ENCODE measurements at places on chromosomes 6 and 20.
A peak's percentile ranks its signal among the peaks of the same experiment; 100 is the strongest.

DNA sequence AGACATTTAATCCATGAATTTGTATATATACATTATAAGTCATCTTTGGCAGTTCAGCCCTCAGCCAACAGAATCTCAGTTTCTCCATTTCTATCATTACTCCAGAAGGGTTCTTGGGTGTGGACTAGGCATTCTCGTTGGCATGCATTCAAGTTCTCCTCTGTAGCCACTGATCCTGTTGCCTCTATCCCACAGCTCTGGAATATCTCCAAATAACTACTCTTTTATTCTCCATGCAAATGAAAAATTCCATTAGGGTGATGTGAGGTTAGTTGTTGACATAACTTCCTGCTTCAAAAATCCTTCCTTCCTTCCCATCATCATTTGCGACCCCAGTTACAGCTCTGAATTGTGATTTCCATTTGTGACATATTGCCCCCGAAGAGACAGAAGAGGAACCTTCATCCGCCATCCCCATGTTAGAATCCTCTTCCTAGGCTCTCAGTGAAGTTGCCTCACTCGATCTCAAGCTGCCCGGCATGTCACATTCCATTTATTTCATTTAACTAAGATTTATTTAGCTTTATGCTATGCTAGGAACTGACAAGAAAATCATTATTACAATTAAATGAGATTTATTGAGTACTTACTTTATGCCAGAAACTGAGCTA, 93.7 kb upstream of the EDN1 start:
- peak; percentile 61 for ATAC-seq

DNA sequence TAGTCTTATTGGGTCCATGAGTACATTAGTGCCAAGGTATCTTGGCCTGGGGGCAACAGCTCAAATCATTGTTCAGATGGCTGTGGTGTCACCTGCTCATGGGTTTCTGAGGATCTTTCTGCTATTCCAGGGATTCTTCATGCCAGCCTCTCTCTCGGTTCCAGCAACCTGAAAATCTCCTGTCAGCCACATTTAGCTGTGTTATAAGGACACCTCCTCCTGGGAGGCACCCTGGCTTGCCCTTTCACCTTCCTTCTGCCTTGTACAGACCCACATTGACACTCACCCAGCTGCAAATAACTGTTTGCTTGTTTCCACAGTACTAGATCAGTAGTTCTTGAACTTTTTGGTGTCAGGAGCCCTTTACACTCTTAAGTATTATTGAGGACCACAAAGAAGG, 159.9 kb downstream of the GRM4 start:
- no peak for ATAC-seq

DNA sequence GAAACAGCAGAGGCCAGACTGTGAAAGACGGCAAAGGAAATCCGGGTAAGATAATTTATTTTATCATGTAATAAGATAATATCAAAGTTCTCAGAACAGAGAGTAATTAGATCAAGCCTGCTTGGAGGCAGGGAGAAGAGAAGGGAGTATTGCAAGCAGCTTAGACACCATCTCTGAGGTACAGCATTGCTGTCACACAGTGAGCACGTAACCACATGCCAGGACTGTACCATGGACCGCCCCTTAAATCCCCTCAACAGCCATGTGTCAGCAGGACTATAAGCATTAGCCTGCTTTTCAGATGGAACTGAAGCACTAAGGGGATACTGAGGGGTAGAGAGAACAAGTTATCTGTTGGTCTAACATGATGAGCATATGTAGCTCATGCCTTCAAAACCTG, 141.5 kb downstream of the C6orf118 start:
- no peak for ATAC-seq

DNA sequence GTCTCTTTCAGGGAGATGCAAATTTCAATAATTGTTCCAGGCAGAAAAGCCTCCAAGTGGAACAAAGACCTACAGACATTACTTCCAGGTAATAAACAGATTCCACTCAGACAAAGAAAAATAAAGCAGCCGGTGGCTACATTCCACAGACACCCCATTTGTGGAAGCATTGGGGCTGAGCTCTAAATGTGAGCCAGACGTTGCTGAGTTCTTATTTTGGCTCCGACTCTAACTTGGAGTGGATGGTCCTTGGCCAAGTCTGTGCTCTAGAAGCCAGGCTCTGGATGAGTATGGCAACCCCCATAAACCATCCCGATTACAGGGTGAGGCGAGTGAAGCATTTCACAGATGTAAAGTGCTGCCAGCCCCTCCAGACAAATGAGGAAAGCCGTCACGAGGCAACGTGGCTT, 6.6 kb downstream of the TRAM2 start:
- ATAC-seq, result peak; percentile 52

DNA sequence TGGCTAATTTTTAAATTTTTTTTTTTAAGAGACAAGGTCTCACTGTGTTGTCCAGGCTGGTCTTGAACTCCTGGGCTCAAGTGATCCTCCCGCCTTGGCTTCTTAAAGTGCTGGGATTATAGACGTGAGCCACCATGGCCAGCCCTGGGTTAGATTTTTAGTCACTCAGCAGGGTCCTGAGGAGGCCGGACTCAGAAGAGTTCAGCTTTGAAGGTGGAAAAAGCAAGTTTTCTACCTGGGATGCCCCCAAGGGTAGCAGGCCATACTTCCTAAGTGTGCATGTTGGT, 44.2 kb downstream of the FGD2 start:
- no peak for ATAC-seq

GRCh38 chr6:159969921-159970320, 1.0 kb downstream of the IGF2R start:
- peak; percentile 73 for ATAC-seq

GRCh38 chr6:133242637-133243585, 1.8 kb downstream of the EYA4 start:
- peak; percentile 54 for ATAC-seq

DNA sequence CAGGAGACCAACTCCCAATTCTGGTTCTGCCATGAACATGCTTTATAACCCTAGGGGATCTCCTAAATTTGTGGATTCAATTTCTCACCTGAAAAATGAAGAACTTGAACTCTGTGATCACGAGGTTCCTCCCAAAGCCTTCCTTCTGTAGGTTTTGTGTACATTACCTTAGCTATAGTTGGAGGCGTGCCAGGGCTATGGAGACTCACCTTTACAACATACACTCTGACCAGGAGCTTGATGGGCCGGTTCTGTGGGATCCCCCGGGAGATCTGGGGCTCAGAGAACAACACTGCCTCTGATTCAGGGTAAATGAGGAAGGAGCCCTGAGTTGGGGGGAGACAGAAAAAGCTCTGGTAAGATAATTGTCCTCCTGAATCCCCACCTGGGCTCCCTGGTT, 34.1 kb downstream of the ERGIC3 start:
- ATAC-seq, result no peak

GRCh38 chr6:105485456-105485855, 82.6 kb upstream of the PREP start:
- no peak for ATAC-seq

DNA sequence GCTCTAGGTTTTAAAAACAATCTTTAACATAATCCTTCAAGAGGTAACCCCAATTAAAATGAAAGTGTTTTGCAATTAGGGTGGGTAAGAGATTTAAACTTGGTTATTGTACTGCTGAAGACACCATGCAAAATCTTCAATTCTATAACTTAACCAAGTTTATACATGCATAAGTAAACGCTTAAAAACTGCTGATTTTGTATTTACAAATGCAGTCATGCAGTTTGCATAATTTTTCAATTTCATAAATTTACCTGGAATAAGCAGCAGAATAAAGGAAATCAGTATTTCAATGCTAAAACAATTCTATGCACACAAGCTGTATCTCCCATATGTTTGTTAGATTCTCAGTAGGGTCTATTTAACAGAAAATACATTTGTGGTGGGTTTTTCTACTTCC, 22.9 kb downstream of the SSR1 start:
- ATAC-seq, result no peak

GRCh38 chr6:132511831-132512220, 1.1 kb downstream of the STX7 start:
- no peak for ATAC-seq

- no peak for ATAC-seq
Observed at GRCh38 chr6:158626360-158627167, 18.0 kb downstream of the DYNLT1 start.

GRCh38 chr6:167968091-167968490, 29.4 kb upstream of the KIF25 start:
- ATAC-seq, result peak; percentile 52

DNA sequence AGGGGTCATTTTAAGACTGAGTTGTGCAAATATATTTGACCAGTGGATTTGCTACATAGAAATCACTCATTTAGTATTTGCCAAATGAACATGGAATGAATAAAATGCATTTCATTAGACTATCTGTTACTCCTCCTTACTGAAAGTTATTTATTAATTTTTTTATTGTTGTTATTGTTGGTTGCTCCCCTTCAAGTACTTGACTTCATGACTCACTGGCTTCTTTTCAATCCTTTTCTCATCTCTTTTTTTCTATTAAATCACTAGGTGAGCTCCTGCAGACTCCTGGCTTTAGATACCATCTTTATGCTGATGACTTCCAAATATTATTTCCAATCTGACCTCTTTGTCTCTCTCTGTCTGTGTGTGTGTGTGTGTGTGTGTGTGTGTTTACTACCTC, 192.2 kb upstream of the FAM83B start:
- ATAC-seq, result no peak

GRCh38 chr20:4944518-4945313, 56.6 kb downstream of the SLC23A2 start:
- no peak for ATAC-seq

- ATAC-seq, result no peak
Observed at GRCh38 chr20:64116541-64117431, 9.4 kb upstream of the NPBWR2 start.

DNA sequence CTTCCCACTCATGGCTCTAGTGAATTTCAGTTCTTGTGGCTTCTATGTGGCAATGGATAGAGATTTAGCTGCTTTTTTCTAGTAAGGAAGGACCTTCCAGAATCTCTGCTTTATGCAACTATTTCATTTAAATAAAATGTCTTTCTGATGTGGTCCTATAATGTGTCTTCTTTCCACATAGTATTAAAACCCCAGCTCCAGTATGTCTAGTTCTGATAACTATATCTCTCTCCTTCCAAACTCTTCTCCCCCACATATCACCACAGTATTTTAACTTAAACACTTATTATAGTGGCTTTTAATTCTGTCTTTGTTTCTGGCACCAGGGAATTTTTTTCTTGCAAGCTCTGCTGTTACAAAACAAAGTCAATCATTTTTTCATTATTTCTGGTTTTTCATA, 40.6 kb upstream of the SUMO4 start:
- ATAC-seq, result no peak

- peak; percentile 96 for ATAC-seq
Observed at GRCh38 chr6:41705996-41706835, 29.2 kb downstream of the TFEB start.

DNA sequence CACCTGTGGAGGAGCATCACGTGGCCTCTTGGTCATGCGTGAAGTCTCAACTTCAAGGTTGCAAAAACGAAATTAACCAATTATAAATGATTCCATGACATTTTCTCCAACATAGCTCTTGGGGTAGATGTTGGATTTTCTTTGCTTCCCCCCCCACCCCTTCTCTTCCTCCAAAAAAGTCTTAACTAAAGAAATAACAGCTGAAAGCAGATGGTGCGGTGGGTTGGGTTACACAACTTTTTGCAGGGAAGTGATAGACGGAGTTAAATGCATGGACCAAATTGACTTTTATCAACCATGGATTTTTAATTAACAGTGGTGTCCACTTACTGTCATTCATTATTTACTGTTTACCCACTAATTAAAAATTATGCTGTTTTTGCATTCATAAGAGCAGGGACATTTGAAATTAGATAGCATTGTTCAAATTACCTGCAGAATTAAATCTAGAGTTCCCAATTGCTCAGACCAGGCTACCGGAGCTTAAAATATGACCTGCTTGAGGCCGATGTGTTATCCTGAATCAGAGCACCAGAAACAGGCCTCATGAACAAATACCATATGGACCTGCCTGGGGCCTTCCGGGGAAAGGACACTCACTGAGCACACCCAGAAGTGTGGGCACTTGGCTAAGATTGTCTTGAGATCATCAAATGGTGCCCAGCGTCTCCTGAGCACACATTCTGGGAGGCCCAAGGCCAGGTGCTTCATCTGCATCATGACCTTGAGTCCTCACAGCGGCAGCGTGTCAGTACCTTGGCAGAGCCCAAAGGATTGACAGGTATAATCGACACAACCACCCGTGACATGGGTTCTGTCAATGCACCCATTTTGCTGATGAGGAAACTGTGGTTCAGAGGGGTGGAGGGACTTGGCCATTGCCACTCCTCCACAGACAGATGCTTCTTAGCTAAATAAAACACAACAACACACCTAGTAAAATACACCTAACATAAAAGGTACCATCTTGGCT, 41.5 kb downstream of the APCDD1L start:
- ATAC-seq, result no peak

GRCh38 chr6:163420289-163420614, 5.7 kb downstream of the QKI start:
- ATAC-seq, result no peak

DNA sequence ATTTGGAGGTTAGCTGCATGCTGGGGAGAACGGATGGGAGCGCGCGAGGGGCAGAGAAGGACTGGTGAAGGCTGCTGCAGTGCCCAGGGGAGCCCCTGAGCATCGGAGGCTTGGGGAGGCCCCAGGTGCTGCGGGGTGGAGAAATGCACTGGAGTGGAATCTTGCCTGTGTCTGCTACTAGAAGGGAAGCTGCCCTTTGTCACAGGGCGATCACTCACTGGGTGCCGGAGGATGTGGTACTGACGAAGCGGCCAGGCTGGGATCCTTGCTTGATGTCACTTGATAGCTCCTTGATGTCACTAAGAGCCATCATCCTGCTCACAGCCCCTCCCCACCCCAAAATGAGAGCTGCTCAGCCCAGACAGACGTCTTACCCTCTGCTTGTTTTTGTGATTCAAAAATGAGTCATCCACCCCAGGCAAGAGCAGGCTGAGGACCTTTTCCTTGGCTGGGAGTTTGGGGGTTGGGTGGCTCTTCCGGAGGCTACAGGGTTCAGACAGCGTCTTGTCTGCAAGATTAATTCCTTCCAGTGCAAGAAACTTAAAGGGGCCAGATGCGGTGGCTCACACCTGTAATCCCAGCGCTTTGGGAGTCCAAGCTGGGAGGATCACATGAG, 62.6 kb upstream of the PMEPA1 start:
- peak; percentile 92 for ATAC-seq

GRCh38 chr6:73728548-73729205, 32.7 kb downstream of the CD109 start:
- ATAC-seq, result no peak

DNA sequence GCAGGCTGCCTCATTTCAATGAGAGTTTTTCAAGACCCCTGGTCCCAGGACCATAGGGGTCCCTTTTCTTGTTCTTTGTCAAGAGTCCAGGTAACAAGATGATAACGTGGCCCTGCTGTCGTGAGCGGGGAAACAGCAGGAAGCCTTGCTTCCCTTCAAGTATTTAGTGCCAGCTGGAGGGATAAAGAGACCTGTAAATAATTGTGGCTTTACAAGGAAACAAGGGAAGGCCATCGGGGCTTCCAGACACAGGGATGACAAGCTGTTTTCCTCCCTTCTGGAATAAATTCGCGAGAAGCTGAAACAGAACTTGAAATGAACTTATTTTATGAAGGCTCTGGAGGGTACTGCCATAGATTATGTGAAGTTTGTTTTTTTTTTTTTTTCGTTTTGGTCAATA, 163.2 kb downstream of the SYNDIG1 start:
- no peak for ATAC-seq

Data from SK-N-SH treated with all-trans-retinoic acid at 6 μM for 48 hours (cell line).